Activated B cell treated with CpG ODN at 0.5 μM for 24 hours (primary cell): ENCODE measurements at places on chromosomes 6 and 20.

DNA sequence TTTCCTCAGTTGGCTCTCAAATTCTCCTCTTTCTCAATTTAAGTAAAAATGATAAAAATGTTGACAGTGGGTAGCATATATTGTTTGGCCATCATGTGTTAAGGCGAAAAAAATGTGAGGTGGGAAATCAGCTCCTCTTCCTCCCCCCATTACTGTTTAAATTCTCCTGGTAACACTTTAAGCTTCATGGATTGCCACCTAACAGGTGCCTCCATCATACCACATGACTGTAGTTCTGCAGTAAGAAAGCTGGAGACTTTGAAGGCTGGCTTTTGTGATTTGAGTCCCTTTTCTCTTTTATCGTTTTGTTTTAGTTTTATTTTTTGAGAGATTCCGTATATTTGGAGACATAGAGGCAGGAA is 1.2 kb downstream of the ZFAND3 start:
- no peak for DNase-seq

GRCh38 chr6:98274691-98275090 is 559.7 kb upstream of the POU3F2 start:
- no peak for DNase-seq

DNA sequence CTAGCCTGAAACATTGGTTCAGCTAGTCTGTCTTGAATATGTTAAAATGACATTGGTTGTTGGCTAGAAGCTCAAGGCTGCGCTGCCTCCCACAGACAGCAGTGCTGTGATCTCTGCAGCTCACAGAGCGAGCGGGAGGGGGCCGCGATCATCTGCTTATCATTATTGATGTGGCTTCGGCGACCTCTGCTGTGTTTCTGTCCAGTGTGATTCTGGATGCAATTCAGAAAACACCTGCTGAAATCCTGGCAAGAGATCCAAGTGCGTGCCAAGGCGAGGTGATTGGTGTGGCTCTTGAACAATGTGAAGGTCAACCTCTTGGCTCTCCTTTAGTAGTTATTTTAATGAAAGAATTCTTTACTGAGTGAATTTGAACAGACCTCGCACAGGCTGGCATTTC is 142.3 kb upstream of the SASH1 start:
- no peak for DNase-seq

- DNase-seq = no peak
These were observed 107.4 kb downstream of the RPP40 start for GRCh38 chr6:4896401-4896800.

GRCh38 chr6:135129136-135129856 is 51.8 kb upstream of the MYB start:
- DNase-seq = no peak

DNA sequence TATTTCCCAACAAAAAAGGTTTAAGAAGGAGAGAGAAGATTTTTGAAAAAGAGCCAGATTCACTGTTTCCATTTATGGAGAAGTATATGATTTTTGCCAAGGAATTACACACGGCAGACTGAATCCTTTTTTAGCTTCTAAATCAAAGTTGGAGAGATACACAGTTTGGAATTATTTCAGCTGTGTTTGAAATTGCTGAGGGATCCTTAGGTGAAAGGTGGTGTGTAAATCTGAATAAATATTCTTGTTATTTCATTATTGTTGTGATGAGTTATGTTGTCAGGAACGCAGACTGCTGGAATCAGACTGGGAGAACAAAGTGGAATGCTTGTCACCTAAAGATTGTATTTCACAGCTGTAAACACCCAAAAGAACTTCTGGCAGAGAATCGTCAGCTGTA is 168.5 kb upstream of the AKIRIN2 start:
- no peak for DNase-seq

- no peak for DNase-seq
These were observed 283.7 kb downstream of the DHX35 start for GRCh38 chr20:39245685-39246311.

DNA sequence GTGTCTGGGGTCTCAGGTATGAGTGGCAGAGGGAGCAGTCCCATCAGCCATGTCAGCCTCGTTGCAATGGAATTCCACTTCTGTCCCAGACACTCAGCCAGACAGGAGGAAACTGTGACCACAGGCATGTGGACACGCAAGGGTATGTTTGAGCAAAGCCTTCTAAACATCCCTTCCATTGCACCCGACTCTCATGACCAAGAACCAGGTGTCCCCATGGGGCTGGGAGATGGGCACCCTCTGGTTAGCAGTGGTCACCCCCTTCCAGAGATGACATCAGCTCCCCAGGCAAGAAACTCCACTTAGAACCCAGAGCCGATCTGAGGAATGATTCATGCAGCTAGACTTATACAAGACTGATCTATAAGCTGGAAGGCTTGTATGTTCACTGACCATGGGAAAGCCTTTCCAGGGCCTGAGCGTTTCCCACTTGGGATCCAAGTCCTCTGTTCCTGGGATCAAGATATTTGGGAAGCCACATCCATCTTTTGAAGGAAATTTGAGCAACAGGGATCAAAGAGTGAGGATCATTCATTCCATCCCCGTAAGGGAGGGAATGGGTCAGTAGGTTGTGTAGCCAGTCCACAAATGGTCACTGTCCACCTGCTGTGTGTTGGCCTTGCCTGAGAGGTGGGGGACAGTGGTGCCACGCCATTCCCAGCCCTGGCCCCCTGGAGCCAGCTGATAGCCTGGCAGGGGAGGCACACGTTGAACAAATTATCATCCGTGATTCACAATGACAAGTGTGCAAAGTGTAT is 3.9 kb upstream of the MRGBP start:
- DNase-seq = no peak

DNA sequence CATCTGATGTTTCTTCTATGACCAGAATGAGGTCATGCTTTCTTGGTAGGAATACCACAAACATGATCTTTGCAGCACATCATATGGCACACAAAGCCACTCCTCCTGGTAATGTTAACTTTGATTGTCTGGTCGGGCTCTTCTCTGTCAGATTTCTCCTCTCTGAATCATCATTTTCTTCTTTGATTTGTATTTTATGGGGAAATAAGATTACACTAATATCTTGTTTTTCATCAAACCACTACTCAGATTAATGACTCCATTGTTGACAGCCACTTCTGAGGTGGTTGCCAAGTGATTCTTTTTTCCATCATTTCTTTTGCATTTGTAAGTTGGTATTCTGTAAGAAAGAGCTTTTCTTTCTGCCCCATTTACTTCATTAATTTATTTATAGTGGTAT is 29.5 kb downstream of the TRMT11 start:
- DNase-seq = no peak

DNA sequence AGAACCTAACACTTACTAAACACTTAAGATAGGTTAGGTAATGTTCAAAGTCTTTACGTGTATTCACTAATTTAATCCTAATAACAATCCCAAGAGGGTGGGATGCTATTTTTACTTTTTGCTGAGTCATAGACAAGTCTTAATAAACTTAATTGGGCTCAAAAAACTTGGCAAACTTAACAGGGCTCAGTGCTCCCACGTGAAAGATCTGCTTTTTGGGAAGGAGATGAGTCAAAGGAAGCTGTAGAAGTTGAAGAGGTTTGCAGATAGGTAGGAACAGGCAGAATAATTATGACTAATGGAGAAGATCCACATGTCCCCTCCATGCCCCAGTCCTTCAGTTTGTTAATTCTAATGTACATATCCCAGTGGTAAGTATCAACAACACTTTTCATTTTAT is 44.5 kb upstream of the STMND1 start:
- no peak for DNase-seq

DNA sequence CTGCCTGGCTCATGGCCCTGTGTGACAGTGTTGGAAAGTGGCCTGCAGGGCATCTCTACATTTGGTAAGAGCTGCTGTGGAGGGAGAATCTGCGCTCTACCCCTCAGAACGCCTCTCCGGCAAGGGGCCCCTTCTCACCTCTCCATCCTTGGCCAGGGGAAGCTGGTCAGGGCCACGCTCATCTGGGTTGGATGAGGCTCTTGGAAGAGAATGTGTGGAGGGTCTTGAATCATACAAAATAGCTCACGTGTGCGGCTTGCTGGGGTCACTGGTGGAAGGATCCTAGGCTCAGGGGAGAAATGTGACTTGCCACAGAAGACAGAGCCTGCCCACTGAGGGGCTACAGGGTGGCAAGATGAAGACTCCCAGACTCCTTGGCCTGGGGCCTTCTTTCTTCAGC is 105.0 kb downstream of the SCML4 start:
- DNase-seq = no peak

GRCh38 chr6:82066991-82067411 is 180.5 kb downstream of the IBTK start:
- no peak for DNase-seq
